ENCODE measurements at places on chromosomes 11 and 22. TPM values are rescaled to one million over a fixed set of nuclear protein-coding genes. Genes with fewer than 3 reads are reported as not detected.
A peak's percentile ranks its signal among the peaks of the same experiment; 100 is the strongest.

GRCh38 chr22:37329238-37330140, 47.2 kb downstream of the CYTH4 start:
- no peak for DNase-seq

DNA sequence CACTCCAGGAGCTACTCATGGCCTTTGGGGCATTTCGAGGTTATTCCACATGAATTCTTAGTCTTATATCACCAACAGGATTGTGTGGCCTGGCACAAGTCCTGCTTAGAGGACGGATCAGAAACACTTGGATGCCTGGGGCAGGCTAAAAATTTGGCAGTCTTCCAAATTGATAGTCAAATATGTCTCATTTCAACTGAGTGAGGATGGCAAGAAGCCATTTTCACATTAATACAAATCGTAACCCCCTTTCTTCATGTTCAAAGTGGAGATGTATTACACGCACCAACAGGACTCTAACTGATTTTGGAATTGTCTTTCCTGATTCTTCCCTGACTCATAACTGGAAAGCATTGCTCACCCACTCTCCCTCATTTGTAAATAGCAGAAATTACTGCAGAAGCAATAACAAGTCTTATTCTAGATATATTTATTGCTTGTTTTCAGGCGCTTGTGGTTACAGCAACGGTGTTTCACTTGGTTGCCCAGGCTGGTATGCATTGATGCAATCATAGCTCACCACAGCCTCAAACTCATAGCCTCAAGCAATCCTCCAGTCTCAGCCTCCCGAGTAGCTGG, 10.3 kb upstream of the CCDC86 start:
- no peak for DNase-seq

GRCh38 chr11:10808235-10808552, 532 bp downstream of the EIF4G2 start:
- no peak for DNase-seq

DNA sequence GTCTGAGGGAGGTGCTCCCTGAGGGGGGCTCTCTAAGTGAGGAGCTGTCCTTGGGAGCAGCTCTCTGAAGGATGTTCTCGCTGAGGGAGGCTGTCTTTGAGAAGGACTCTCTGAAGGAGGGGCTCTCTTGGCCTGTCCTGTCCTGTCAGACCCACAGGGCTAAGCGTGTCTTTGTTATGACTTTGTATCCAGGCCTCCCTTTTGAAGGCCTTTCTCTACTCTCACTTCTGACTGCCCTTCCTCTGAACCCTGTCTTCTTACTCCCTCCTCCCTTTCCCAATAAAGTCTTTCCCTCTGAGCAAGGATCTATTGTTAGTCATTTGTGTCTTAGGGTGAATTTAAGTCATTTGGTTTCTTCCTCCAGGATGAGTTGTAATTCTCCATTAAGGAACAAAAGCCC, 330.1 kb upstream of the PLET1 start:
- DNase-seq: no peak

- DNase-seq: peak; percentile 34
These were observed 866 bp downstream of the EXPH5 start for GRCh38 chr11:108592591-108593213.

GRCh38 chr11:64718780-64719124, 4.2 kb downstream of the NRXN2 start:
- DNase-seq: no peak

GRCh38 chr11:127058524-127058923, 58.0 kb upstream of the KIRREL3 start:
- no peak for DNase-seq

- no peak for DNase-seq
These were observed 29.0 kb downstream of the AGBL2 start for GRCh38 chr11:47686151-47686550.

GRCh38 chr11:22456993-22457762, 119.0 kb downstream of the SLC17A6 start:
- no peak for DNase-seq

DNA sequence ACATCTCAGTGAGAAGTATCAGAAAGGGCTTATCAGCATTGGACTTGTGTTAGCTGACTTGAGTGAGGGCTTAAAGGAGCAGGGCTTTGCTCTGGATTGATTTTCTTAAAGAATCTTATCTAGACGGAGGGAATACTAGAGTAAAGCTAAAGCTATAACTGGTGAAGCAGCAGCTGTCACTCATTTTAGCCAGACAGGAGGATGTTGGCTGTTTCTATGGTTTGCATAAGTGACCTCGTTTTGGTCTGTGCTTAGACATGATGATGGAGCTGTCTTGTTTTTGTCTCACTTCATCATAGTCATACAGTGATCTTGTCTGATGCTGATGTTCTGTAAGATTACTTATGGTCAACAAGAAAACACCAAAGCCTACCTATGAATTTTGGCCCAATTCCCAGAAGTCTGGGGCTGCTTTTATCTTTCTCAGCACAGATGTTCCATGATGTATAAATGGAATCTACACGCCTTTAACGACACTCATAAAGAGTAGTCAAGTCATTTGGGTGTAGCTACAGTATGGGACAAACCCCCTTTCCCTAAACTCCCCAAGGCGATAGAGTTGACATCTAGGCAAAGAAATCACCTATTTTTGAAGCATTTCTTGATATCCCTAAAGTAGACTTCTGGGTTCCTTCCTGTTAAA, 77.5 kb upstream of the UCP3 start:
- no peak for DNase-seq

DNA sequence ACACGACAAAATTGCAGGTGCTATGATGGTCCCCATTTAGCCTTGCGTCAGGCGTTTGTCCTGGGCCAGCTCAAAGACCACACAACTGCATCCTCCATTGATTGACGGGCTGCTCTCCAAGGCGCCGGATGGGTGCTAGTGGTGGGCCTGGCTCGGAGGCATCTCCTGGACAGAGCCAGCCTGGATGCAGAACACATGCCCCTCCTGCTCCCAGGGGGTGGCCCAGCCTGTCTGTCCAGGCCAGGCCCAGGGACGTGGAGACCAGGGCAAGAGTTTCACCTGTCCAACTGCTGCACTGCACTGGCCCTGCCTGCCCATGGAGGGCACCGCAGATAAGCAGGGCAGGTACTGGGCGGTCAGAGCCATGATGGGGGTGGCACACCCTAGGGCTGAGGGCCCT, 23.4 kb upstream of the FGF19 start:
- DNase-seq: no peak

GRCh38 chr11:17718510-17718962, 835 bp upstream of the MYOD1 start:
- DNase-seq: no peak

DNA sequence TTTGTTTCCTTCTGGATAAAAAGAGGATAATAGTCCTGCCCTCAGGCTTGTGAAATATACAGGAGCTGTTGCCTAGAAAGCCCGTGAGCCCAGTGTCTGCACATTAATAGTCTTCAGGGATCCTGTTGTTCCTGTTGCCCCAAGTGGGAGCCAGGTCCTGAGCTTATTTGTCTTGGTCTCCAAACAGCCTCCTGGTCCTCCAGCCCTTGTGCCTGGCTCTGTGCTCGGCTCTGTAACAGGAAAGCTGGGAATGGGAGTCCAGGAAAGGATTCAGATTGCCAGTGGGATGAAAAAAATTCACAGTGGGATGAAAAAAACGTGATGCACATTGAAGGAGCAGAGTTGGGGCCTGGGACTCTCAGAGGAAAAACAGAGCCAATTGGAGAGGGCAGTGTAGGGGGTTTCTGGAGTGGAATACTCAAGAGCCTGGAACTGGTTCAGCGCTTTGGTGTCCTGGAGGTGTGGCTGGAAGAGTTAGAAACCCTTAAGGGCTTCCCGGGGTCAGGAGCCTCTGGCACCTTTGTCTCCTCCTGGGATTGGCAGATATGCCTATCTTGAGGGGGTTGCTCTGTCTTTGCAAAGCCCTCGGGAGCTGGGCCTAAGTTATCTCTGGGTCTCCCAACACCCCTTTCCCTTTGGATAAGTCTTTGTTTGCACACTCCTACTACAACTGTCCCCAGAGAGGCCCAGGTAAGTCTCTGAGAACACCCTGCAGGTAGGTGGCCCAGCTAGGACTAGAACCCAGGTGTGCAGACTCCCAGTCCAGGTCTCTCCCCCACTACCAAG, 2.3 kb upstream of the INPPL1 start:
- DNase-seq: no peak

GRCh38 chr11:124834526-124835180, 30.6 kb upstream of the ROBO3 start:
- DNase-seq: no peak

- no peak for DNase-seq
These were observed 122.9 kb downstream of the MAML2 start for GRCh38 chr11:96219981-96220623.

DNA sequence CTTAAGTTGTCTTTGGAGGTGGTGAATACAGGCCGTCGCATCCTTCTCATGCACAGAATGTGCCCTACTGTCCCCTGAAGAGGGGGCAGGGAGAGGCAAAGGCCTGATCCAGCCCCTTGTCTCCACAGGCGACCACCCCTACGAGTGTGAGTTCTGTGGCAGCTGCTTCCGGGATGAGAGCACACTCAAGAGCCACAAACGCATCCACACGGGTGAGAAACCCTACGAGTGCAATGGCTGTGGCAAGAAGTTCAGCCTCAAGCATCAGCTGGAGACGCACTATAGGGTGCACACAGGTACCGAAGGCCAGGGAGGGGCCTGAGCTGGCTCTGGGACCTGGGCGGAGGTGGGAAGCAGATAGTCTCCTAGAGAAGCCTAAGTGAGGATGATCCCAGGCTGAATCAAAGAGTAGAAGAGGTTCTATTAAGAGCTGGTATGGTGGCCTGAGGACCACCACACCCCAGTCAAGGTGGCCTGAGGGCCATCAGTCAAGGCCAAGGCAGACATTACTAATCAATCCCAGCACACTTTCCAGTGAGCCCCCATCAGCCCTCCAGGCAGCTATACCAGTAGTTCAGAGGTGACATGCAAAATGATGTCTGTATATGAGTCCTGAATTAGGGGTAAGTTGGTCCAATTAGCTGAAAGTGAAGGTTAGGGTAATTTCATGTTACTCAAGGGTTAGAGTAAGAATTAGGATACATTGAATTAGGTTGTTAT, 49.0 kb upstream of the NNMT start:
- no peak for DNase-seq

GRCh38 chr11:117887431-117888138, 11.1 kb upstream of the FXYD6 start:
- DNase-seq: no peak

PANX1 gene
- 5.4 TPM for total RNA-seq

OR51B2 gene
- total RNA-seq: not detected

MYRF gene
- total RNA-seq: 0.48 TPM

MRGPRE gene
- total RNA-seq: not detected

GPR83 gene
- total RNA-seq: not detected

GAL gene
- total RNA-seq: 3.6 TPM

IL17REL gene
- total RNA-seq: 0.15 TPM

PHLDA2 gene
- 3.6 TPM for total RNA-seq
